NCI-H748 treated with DMSO at 0.1 percent for 48 hours (cell line): ENCODE measurements at places on chromosomes 5 and 9.

DNA sequence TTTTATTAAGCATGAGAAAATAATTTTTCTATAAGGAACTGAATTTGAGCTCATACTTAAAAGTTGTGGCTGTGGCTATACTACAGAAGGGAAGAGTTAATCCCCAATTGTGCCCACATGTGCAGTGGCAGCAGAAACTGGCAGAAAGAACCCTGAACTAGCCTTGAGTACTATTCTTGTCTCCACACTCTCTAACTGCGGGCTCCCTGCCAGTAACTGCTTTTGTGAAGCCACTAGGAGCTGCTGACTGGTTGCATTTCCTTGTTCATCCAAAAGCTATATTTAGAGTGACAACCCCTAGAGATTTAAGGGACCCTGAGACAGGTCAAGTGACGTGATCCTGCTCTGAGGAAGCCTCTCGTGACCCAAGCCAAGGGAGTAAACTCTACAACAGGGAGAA lies 238.6 kb downstream of the ELAVL2 start:
- DNase-seq = no peak

- no peak for DNase-seq
Measured at GRCh38 chr5:120538149-120538548, 74.0 kb downstream of the PRR16 start.

DNA sequence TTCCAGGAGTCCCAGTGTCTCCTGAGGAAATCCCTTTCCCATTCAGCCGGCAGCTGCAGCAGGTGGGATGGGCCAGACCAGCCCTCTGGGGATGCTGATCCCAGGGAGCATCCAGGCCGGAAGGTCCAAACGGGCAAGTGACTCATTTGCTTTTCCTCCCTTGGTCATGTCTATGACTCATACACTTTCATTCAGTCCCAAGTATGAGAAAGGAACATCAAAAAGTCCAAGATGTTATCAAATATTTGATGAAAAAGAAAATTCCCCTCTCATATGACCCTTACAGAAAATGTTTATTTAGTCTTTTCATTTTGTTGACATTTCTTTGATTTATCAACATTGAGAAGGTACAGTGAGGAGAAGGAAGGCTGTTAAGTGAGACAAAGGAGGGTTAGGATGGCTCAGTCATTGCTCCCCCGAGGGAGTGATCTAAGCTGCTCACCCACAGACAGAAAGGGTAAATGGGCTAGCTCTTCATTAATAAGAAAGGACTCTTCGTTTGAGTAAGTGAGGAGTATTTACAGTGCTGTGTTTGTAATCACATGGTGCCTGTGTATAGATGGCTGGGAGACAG lies 117.6 kb upstream of the ANKRD55 start:
- DNase-seq = peak; percentile 10

- DNase-seq = peak; percentile 71
Measured at GRCh38 chr5:96614110-96614691, 48.0 kb upstream of the CAST start.

GRCh38 chr5:125891061-125891725 lies 532.0 kb upstream of the GRAMD2B start:
- DNase-seq = no peak

GRCh38 chr5:19713740-19714139 lies 274.3 kb downstream of the CDH18 start:
- no peak for DNase-seq
